ENCODE measurements at places on chromosomes 4 and X. TPM values are rescaled to one million over a fixed set of nuclear protein-coding genes. Genes with fewer than 3 reads are reported as not detected.

DNA sequence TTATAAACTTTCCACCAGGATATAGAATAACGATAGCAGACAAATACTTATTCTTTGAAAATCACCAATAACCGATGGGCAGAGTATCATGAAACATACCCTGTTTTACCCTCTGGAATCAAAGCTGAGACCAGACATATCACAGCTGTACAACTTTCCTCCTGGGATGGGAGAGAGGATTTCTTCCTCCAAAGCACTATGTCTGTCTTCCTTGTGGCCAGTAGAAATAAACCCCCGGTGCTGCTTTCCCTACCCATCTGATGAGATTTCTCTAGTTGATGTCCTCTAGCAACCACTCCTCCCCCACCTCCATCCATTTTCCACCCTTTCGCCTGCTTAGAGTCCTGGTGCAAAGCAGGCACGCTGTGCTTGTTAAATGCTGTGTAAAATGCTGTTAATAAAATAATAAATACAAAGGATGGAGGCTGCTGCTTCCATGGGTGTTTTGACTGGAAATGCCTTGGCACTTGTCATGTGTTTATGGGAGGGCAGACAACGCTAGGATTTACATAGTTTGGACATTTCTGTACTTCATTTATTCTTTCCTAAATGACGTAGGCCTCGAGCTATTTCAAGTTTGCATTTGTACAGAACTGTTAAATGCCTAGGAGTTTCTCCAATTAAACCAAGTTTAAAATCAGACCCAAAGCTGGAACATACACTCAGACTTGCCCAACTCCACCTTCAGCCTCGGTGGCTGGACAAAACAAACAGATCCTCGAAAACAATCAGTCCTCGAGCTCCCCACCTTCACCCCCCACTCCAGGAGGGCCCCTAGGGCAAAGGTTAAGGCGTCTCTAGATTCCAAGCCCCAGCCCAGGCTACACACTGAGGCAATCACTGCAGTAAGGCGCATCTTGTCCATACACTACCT is 10.1 kb downstream of the BCOR start:
- no peak for DNase-seq
- no peaks in the 10 kb centered on the region for H3K36me3 ChIP-seq
- no peak overlapping the region for H3K4me3 ChIP-seq

TMSB15C gene
- 1.8 TPM for total RNA-seq

AKAP14 gene
- total RNA-seq: not detected

GRCh38 chr4:71029504-71029903 is 36.1 kb downstream of the DCK start:
- peak overlapping the region; percentile 10 for H3K27ac ChIP-seq
- peaks cover 59% of the 10 kb centered on the region for H3K4me1 ChIP-seq
- peak; percentile 33 for DNase-seq
- H3K36me3 ChIP-seq: 0 out of 2 replicates have a peak, but pooled peaks cover 7% of the 10 kb centered on the region

GRCh38 chr4:40672528-40673522 is 43.2 kb upstream of the RBM47 start:
- H3K27ac ChIP-seq: peak overlapping the region; percentile 56
- peak; percentile 93 for DNase-seq
- H3K4me3 ChIP-seq: no peak overlapping the region
- no peaks in the 10 kb centered on the region for H3K36me3 ChIP-seq
- H3K27me3 ChIP-seq: no peaks in the 10 kb centered on the region
- peaks cover 5% of the 10 kb centered on the region for H3K4me1 ChIP-seq

GRCh38 chr4:146143888-146144287 is 31.6 kb upstream of the LSM6 start:
- no peaks in the 10 kb centered on the region for H3K4me1 ChIP-seq
- no peaks in the 10 kb centered on the region for H3K36me3 ChIP-seq
- H3K27ac ChIP-seq: no peak overlapping the region
- H3K4me3 ChIP-seq: no peak overlapping the region
- 0 out of 2 replicates have a peak, but pooled peaks cover 12% of the 10 kb centered on the region for H3K27me3 ChIP-seq
- no peak for DNase-seq

DNA sequence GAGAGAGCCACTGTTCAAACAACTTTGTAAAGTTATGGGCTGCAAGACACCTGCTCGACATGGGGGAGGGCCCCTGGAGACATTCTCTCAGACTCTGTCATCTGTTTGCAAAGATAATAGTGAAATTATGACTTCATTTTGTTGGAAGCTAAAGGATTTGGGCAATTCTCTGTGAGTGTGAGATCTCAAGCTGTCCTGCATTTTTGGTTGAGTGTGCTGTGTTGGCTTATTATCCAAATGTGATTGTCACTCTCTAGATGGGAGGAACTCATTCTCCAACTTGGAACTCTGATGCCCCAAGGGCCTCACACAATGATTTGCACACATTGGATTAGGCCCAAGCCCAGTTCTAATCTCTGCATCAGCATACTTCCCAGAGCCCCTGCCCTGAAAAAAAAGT is 63.7 kb downstream of the STK32B start:
- H3K27me3 ChIP-seq: no peaks in the 10 kb centered on the region
- DNase-seq: peak; percentile 39
- H3K27ac ChIP-seq: no peak overlapping the region
- H3K36me3 ChIP-seq: no peaks in the 10 kb centered on the region
- peaks cover 10% of the 10 kb centered on the region for H3K4me1 ChIP-seq

- H3K27ac ChIP-seq: no peak overlapping the region
- no peak for DNase-seq
- no peaks in the 10 kb centered on the region for H3K4me1 ChIP-seq
- H3K4me3 ChIP-seq: no peak overlapping the region
- no peaks in the 10 kb centered on the region for H3K36me3 ChIP-seq
- H3K27me3 ChIP-seq: no peaks in the 10 kb centered on the region
Measured at GRCh38 chr4:139227729-139228404, 50.8 kb upstream of the ELF2 start.

DNA sequence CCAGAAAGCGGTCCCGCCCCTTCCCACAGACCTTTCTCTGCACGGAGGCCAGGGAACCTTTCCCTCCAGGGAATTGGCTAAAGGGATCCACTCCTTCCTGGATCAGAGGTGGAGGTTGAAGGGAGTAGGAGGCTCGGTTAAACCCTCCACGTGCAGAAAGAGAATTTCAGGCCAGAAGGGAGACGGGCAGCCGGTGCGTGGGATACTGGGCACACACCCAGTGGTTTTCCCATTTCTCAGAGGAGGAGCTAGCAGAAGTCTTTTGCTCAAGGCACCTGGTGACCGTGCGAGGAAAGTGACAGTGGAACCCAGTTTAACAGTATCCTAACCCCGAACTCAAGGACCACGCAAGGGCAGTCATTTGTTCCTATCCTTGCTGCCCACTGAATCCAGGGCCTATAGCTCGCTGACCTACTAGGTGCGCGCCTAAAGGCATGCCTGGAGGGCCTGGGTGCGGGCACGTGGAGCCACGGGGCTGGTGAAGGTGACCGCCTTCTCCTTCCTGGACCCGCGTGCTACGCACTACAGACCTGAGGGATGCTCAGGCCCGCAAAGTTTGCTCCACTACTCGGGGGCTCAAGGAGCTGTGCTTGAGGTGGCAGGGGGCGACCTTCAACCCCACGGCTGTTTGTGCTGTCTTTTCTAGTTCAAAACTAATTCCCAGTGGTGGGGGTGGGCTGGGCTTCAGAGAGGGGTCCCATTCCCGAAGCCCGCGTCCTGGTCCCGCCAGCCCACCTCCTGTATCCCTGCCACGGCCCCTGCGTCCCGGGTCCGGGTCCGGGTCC is 587 bp upstream of the AFF2 start:
- H3K36me3 ChIP-seq: no peaks in the 10 kb centered on the region
- peak overlapping the region; percentile 55 for H3K4me3 ChIP-seq
- no peak overlapping the region for H3K27ac ChIP-seq
- DNase-seq: no peak
- no peaks in the 10 kb centered on the region for H3K4me1 ChIP-seq

CHRDL1 gene
- not detected for total RNA-seq

GRCh38 chr4:102362922-102363432 is 17.7 kb upstream of the SLC39A8 start:
- no peaks in the 10 kb centered on the region for H3K4me1 ChIP-seq
- no peaks in the 10 kb centered on the region for H3K27me3 ChIP-seq
- H3K4me3 ChIP-seq: no peak overlapping the region
- DNase-seq: no peak
- H3K36me3 ChIP-seq: no peaks in the 10 kb centered on the region

- no peaks in the 10 kb centered on the region for H3K27me3 ChIP-seq
- no peak overlapping the region for H3K27ac ChIP-seq
- H3K4me1 ChIP-seq: no peaks in the 10 kb centered on the region
Measured at GRCh38 chrX:44896876-44897186, 23.8 kb downstream of the KDM6A start.

IQCM gene
- not detected for total RNA-seq

GRCh38 chr4:112947616-112948015 is 101.8 kb upstream of the ANK2 start:
- no peaks in the 10 kb centered on the region for H3K4me1 ChIP-seq
- no peak overlapping the region for H3K27ac ChIP-seq
- no peak overlapping the region for H3K4me3 ChIP-seq
- no peak for DNase-seq

GRCh38 chr4:3518511-3518880 is 13.7 kb downstream of the LRPAP1 start:
- DNase-seq: no peak
- no peaks in the 10 kb centered on the region for H3K27me3 ChIP-seq
- H3K4me1 ChIP-seq: no peaks in the 10 kb centered on the region
- H3K27ac ChIP-seq: no peak overlapping the region

DNA sequence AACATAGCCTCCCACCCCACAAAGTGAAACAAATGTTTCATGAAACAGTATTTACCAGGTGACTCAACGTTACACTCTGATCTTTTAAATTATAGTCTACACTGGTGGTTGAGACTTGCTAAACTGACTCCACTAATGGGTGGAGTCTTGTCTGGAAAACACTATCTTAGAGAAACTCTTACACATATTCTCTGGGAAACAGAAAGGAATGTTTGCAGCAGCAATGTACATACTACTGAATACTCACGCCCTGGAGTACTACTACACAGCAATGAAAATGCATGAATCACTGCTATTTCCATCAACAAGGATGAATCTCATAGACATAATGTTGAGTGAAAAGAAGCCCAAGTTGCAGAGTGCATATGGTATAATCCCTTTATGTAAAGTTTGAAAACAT is 208.5 kb upstream of the IGFBP7 start:
- no peak overlapping the region for H3K27ac ChIP-seq
- H3K4me1 ChIP-seq: peaks cover 16% of the 10 kb centered on the region
- H3K4me3 ChIP-seq: no peak overlapping the region
- H3K36me3 ChIP-seq: no peaks in the 10 kb centered on the region
- H3K27me3 ChIP-seq: peaks cover 1% of the 10 kb centered on the region

GRCh38 chr4:153877898-153878297 is 89.0 kb upstream of the SFRP2 start:
- H3K4me3 ChIP-seq: no peak overlapping the region
- DNase-seq: peak; percentile 2
- H3K4me1 ChIP-seq: no peaks in the 10 kb centered on the region
- no peaks in the 10 kb centered on the region for H3K36me3 ChIP-seq
- no peaks in the 10 kb centered on the region for H3K27me3 ChIP-seq
- H3K27ac ChIP-seq: no peak overlapping the region

DNA sequence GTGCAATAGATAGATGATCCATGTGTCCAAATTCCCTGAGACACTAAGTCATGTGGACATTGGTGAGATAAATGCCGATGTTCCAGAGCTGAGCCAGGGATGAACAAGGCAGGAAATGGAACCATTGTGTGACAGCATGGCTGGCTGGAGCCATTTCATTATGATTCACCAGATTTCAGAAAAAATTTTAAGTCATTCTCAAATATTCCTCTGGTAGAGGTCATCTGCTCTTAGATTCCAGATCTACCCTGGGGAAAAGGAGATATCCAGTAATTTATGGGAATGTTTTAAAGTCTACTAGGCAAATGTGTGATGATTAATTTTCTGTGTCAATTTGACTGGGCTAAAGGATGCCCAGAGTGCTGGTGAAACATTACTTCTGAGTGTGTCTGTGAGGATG is 287.3 kb downstream of the STK32B start:
- DNase-seq: peak; percentile 58
- H3K4me1 ChIP-seq: no peaks in the 10 kb centered on the region
- no peaks in the 10 kb centered on the region for H3K27me3 ChIP-seq

DNA sequence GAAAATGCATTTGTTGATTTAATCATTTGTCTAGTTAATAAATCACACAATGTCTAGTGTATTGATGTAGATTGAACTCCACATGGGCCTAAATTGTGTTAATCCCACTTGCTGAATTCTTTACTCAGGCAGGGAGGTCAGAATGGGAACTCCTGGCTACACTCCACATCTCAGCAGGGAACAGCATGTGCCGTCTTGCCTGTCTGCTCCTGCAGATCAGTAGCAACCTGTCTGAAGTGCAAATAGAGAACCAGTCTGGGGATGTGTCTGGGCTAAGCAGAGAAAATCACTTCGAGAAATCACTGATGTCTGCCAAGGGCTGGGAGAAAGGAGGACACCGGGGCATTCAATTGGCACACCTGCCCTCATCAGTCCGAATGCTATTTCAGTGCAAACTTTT is 16.5 kb upstream of the MXRA5 start:
- H3K27me3 ChIP-seq: no peaks in the 10 kb centered on the region
- no peaks in the 10 kb centered on the region for H3K36me3 ChIP-seq
- no peak for DNase-seq
- H3K27ac ChIP-seq: no peak overlapping the region
- H3K4me3 ChIP-seq: no peak overlapping the region
- no peaks in the 10 kb centered on the region for H3K4me1 ChIP-seq

F9 gene
- not detected for total RNA-seq

NEXMIF gene
- total RNA-seq: not detected

GAGE12H gene
- total RNA-seq: not detected

MAGEC1 gene
- total RNA-seq: not detected

TMEM31 gene
- total RNA-seq: not detected

DNA sequence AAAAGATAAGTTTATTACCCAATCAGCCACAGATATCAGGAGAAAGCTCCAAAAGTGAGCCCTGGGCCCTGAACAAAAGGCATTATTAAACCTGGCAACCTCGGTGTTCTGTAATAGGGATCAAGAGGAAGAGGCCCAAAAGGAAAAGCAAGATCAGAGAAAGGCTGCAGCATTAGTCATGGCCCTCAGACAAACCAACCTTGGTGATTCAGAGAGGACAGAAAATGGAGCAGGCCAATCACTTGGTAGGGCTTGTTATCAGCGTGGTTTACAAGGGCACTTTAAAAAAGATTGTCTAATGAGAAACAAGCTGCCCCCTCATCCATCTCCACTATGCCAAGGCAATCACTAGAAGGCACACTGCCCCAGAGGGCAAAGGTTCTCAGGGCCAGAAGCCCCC is 75.7 kb downstream of the AGTR2 start:
- H3K4me3 ChIP-seq: no peak overlapping the region
- no peaks in the 10 kb centered on the region for H3K4me1 ChIP-seq
- H3K27ac ChIP-seq: no peak overlapping the region
- DNase-seq: peak; percentile 40
- no peaks in the 10 kb centered on the region for H3K27me3 ChIP-seq
- no peaks in the 10 kb centered on the region for H3K36me3 ChIP-seq

DNA sequence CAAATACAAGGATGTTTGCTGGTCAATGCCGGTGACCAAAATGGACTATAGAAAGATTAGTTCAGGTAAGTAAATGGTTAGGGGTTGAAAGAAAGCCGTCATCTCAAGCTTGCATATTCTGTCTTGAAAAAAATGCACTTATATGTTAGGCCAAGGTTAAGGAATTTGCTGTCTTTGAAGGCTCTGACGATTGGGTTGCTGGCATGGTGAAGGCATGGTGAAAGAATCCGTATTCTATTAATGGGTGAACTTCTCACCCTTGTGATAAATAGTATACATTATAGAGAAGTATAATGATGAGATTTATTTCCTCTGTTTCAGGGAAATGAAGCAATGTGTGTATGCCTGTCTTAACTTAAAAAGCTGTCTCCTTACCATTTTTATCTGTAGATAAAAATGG is 132.6 kb downstream of the ADGRL3 start:
- H3K27ac ChIP-seq: no peak overlapping the region
- no peaks in the 10 kb centered on the region for H3K27me3 ChIP-seq
- no peak for DNase-seq
- no peaks in the 10 kb centered on the region for H3K4me1 ChIP-seq
